ENCODE measurements at places on chromosomes 1 and 21. TPM values are rescaled to one million over a fixed set of nuclear protein-coding genes. Genes with fewer than 3 reads are reported as not detected.

The C8A gene
- not detected for total RNA-seq

The KIAA1614 gene
- 15.4 TPM for total RNA-seq

The FMO4 gene
- total RNA-seq, result 40.0 TPM

The KRTAP19-1 gene
- total RNA-seq, result not detected

The C4BPA gene
- total RNA-seq, result not detected

The IL23R gene
- total RNA-seq, result 0.24 TPM

The CCDC185 gene
- not detected for total RNA-seq

The BCAR3 gene
- total RNA-seq, result 68.8 TPM

The TNFRSF4 gene
- 0.24 TPM for total RNA-seq

The CYB561D1 gene
- total RNA-seq, result 12.2 TPM

The SPRR3 gene
- not detected for total RNA-seq

The PLEKHO1 gene
- total RNA-seq, result 48.5 TPM

The SMPDL3B gene
- not detected for total RNA-seq

The DMBX1 gene
- not detected for total RNA-seq

The FTCD gene
- total RNA-seq, result not detected

The COG2 gene
- 23.7 TPM for total RNA-seq

The CFHR1 gene
- 0.16 TPM for total RNA-seq

The RAB7B gene
- 13.8 TPM for total RNA-seq

The TNFAIP8L2 gene
- not detected for total RNA-seq

The PTPRU gene
- 44.4 TPM for total RNA-seq

The FCRL2 gene
- not detected for total RNA-seq

The FCRL4 gene
- total RNA-seq, result not detected

The S100A3 gene
- 6.3 TPM for total RNA-seq

The CDK11A gene
- total RNA-seq, result 12.5 TPM

The ZNF593OS gene
- total RNA-seq, result not detected

The AJAP1 gene
- total RNA-seq, result 0.24 TPM

The CD53 gene
- not detected for total RNA-seq

The OR2L3 gene
- total RNA-seq, result 0.16 TPM

The LAPTM5 gene
- total RNA-seq, result 0.97 TPM

The PTBP2 gene
- total RNA-seq, result 30.3 TPM

The KLF17 gene
- total RNA-seq, result not detected

The AKNAD1 gene
- not detected for total RNA-seq

The CSMD2 gene
- total RNA-seq, result 6.3 TPM

The SPRR4 gene
- total RNA-seq, result not detected

The SPRR2F gene
- total RNA-seq, result not detected

The THEM5 gene
- not detected for total RNA-seq

Data from hair follicle dermal papilla cell (primary cell).